Caudate nucleus (tissue), 63 donors: ENCODE measurements at places on chromosomes 4 and X.

DNA sequence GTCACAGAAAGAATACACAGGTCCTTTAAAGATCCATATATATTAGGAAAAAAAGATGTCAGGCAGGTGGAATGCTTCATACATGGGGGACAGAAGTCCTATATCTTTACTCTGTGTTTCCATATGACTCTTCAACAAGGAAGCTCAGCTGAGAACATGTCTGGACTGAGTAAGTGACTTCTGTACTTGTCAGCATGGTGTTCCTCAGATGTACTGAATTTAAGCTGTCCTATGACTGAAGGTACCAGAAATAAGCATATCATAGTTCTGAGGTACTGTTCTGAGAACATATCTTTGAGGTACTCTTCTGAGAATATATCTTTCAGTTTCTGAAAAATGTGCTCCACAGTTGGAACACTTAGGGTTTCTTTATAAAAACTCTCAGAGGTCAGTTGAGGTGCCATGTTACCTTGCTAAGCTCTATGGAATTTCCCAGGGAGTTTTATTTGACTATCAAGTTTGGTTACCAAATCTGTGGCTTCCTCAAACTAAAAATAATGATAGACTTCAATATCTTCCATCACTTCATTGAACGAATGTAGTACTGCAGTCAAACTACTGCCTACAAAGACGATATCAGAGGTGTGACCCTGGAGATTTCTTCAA, 597.2 kb upstream of the GNPDA2 start:
- DNase-seq, result no peak

GRCh38 chr4:148831945-148832344, 389.7 kb upstream of the NR3C2 start:
- DNase-seq, result no peak

- DNase-seq, result no peak
These were observed 943.0 kb upstream of the PRKX start for GRCh38 chrX:4656419-4656818.

DNA sequence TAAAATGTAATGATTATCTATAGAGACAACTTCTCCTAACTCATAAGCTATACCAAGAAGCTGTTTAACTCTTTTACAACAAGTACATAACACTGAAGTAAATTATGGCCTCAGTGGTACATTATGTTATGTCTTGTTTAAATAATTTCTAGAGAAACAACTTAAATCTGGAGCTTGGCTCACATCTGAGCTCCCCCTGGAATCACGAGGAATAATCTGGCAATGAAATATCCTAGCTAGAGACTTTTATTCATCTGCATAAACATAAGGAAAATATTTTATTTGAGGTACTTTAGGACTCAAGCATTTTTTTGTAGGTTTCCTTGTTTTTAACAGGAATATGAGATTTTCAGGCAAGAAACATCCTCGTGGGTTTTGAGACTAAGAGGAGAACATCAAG, 354.7 kb upstream of the SLC7A11 start:
- no peak for DNase-seq

- DNase-seq, result no peak
These were observed 46.4 kb upstream of the SPRY1 start for GRCh38 chr4:123350191-123350544.

GRCh38 chr4:171847751-171848150, 34.5 kb downstream of the GALNTL6 start:
- no peak for DNase-seq

DNA sequence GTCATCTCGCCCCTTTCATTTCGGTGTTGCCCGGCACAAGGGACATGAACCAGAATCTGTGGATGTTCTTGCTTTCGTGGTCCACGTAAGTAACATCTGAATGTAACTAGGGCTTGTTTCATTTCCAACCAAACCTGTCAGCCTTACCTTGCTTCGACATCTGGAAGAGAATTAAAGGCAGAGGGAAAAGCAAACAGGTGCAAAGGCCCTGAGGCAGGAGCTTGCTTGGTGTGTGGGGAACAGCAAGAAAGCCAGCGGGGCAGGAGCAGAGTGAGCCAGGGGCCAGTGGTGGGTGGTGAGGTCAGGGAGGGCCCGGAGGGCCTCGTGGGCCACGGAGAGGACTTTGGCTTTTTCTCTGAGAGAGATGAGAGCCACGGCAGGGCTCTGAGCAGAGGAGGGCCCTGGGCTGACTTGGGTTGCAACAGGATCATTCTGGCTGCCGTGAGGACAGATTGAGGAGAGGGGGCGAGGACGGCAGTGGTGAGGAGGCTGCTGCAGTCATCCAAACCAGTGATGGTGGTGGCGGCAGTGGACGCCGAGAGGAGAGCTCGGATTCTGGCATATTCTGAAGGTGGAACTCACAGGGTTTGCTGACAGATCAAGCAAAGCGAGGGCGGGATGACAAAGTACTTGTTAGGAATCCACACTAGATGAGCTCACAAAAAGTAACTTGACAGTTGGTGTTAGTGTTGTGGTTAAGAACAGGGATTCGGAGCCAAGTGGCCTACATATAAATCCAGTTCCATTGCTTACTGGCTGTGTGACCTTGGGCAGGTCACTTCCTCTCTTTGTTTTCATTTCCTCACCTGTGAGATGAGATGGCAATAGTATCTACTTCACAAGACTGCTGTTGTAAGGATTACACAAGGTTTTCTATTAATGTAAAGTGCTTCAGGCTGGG, 6.8 kb upstream of the WDR13 start:
- no peak for DNase-seq

DNA sequence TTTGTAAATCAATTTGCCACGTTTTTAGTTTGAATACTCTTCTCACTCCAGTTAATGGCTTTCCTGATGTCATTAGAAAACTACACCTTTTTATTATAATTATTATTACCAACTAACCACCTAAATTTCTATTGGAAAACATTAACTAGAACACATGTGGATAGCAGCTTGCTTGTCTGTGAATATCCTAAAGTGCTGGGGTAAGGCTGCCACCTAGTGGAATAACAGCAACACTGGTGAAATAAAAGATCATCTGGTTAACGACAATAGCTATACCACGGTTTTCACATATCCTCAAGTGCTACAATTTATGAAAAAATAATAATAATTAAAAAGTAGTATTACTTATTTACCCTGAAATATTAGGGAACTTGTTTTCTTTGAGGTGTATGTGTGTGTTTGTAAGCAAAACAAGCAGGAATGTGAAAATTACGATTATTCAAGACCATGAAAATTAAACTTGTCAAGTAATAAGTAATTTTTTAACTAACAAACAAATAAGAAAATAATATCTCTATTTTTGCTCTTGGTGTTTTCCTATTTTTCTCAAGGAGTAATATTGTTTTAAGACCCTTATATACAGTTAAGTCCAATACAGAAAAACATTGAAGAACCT, 130.1 kb upstream of the TECRL start:
- DNase-seq, result peak; percentile 6

DNA sequence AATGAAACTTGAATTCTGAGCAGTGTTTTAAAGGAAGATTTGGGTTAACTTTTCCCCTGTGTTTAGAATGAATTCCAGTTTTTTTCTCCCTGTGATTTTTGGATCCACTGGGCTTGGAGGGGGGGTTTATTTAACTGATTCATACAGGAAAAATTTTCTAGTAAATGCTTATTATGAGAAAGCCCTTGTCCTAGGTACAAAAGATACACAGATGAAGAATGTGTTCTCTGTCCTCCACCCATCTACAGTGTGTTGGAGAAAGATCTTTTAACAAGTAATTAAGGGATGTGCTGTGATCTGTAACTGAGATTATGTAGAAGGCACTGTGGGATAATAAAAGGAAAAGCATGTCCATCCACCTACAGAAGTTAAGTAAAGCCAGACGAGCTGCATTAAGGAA, 103.9 kb downstream of the STIM2 start:
- no peak for DNase-seq

DNA sequence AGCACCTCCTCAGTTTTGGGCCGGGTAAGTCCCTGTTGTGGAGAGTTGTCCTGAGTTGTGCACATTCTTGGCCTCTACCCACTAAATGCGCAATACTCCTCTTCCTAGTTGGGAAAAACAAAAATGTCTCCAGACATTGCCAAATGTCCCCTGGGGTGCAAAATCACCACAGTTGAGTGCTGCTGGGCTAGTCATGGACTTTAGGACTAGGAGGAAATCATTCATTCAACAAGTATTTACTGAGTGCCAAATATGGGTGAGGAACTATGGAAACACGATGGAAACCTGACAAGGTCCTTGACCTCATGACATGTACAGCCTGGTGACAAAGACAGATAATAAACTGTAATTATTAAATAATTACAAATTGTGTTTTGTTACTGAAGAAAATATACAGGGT, 71.6 kb downstream of the STX18 start:
- DNase-seq, result no peak

DNA sequence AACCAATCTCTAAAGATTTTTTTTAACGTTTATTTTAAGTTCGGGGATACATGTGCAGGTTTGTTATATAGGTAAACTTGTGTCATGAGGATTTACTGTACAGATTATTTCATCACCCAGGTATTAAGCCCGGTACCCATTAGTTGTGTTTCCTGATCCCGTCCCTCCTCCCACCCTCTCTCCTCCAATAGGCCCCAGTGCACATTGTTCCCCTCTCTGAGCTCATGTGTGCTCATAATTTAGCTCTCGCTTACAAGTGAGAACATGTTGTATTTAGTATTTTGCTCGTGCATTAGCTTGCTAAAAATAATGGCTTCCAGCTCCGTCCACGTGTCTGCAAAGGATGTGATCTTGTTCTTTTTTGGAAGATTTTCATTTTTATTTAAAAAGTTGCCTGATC, 2309.4 kb upstream of the AGA start:
- no peak for DNase-seq

GRCh38 chr4:142348613-142349021, 497.5 kb downstream of the INPP4B start:
- no peak for DNase-seq

DNA sequence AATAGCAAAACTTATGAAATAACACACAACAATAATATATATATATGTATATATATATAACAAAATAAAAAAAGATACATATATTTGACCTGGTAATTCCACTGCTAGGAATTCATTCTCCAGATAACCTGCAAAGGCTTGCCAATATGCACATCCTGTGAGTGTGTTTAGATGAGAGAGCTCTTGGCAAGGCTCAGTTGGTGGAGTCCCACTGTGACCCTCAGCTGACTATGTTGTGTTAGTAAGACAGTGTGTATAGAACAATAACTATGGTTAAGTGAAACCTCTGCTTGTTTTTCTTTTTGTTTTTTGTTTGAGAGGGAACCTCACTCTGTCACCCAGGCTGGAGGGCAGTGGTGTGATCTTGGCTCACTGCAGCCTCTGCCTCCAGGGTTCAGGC, 39.5 kb upstream of the RBMX start:
- no peak for DNase-seq

- DNase-seq, result no peak
These were observed 1.5 kb downstream of the FRYL start for GRCh38 chr4:48778431-48779094.

- no peak for DNase-seq
These were observed 13.4 kb downstream of the CFAP97 start for GRCh38 chr4:185190306-185190856.

- DNase-seq, result no peak
These were observed 3.7 kb downstream of the USP38 start for GRCh38 chr4:143188136-143189088.

- DNase-seq, result no peak
These were observed 22.3 kb downstream of the COX7B2 start for GRCh38 chr4:46886711-46887110.

DNA sequence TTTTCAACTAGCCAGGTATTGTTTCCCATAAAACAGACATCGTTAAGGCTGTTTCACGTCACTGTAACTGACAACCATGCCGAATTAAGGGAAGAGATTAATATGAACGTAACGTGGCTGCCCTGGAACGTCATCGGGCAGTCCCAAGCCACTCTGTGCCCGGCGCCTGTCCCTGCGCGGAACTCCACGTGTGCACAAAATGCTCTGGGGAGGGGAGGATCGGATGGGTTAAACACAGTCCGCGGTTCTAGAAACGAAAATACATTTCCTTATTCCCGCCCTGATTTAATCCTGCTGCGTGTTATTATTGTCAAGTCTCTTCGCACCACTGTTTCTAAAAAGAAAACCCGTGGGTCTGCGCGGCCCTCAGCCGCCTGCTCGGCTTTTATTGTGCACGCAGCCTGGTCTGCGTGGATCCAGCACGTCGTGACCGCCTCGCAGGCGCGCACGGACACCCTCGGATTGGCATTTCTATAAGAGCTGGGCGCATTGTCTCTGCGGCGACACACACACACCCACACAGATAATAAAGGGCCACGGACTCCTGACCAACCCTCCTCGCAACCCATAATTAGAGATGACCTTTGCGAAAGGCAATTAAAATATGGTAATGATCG, 69.6 kb upstream of the BCOR start:
- DNase-seq, result no peak

- no peak for DNase-seq
These were observed 33.0 kb downstream of the FREM3 start for GRCh38 chr4:143667461-143667860.

- DNase-seq, result no peak
These were observed 7.6 kb downstream of the FABP2 start for GRCh38 chr4:119314356-119314755.

- DNase-seq, result no peak
These were observed 49.4 kb downstream of the SERTM2 start for GRCh38 chrX:111560801-111561200.

GRCh38 chrX:42149765-42150164, 226.4 kb upstream of the CASK start:
- no peak for DNase-seq

- no peak for DNase-seq
These were observed 3.6 kb upstream of the TDO2 start for GRCh38 chr4:155899891-155900290.

GRCh38 chrX:132271311-132271778, 52.1 kb upstream of the RAP2C start:
- no peak for DNase-seq

DNA sequence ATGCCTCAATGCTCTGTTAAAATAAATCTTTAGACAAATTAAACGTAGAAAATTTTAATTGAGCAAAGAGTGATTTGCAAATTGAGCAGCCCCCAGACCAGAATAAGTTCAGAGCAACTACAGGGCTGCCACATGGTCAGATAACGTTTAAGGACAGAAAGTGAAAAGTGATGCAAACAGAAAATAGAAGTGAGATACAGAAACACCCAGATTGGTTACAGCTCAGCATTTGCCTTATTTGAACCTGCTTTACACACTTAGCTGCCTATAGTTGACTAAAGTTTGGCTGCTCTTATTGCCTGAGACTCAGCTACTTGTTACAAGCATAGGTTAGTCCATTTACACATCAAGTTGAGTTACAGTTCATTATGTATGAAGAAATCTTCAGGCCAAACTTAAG, 1800.8 kb upstream of the PCDH10 start:
- no peak for DNase-seq

DNA sequence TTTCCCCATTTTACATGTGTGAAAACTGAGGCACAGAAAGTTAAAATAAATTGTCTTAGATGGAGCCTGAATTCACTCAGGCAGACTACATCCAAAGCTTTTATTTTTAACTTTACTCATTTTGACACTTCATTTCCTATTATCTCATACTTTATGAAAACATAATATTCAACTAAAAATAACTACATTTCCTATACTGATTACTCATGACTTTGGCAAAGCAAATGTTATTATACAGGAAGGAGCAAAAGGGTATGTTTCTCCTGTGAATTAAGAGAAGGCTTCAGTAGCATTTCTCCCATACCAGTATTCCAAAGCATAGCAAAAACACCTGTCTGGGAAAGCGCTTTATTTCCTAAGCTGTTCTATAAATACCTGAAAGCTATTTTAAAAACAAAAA, 178.6 kb downstream of the ADAMTS3 start:
- no peak for DNase-seq

- no peak for DNase-seq
These were observed 123.1 kb upstream of the GPM6A start for GRCh38 chr4:175935016-175935661.
